ENCODE measurements at places on chromosomes 12 and 14.

DNA sequence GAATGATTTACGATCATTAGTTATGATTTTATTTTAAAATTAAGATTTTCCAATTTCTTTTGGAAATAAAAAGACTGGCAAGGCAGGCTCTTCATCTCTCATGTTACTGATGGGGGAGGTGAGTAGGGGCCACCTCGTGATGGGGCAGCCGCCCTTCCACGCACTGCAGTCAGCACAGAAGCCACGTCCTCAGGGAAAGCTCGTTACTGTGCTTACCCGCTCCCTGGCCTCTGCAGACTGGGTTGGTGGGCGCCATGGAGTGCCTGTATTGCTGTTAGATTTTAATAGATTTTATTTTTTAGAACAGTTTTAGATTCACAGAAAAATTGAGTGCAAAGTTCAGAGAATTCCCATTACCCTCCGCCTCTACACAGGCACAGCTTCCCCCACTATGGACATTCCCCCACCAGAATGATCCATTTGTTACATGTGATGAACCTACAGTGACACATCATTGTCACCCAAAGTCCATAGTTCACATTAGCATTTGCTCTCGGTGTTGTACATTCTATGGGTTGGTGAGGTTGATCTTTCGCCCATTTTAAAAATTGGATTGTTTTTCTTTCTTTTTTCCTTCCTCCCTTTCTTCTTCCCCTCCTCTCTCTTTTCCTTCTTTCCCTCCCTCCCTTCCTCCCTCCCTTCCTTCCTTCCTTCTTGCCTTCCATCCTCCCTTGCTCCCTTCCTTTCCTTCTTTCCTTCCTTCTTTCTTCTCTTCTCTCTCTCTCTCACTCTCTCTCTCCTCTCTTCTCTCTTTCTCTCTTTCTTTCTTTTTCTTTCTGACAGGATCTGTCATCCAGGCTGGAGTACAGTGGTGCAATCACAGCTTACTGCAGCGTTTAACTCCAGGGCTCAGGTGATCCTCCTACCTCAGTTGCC, 30.7 kb downstream of the ADGRD1 start:
- no peak for DNase-seq

DNA sequence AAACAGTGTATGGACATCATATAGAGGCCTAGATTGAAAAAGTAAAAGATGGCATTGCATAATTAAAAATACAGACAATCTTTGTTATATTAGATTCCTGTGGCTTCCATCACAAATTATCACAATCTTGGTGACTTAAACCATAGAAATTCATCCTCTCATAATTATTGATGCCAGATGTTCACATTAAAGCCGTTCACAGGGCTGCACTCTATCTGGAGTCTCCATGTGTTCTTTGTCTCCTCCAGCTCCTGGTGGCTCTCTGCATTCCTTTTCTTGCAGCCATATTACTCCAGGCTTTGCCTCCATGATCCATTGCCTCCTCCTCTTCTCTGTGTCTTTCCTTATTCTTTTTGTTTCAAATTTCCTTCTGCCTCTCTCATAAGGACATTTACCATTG, 875.7 kb upstream of the USP15 start:
- DNase-seq: no peak

DNA sequence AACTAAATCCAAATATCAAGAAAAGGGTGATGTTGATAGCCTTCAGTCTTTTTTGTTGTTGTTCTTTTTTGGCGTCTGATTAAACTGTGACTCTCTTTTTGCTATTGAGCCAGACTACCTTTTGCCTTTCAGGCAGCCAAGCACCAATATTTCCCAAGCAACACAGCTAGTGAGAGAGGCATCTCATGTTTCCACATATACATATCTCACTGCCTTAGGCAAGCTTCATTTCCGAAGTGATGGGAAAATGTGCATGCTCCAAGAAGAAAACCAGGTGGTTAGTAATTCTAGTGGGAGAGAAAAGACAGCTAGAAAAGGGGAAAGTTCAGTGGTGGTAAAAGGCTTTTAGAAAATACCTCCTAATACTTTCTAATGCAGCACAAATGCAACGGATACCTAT, 277.7 kb downstream of the TMTC2 start:
- no peak for DNase-seq

DNA sequence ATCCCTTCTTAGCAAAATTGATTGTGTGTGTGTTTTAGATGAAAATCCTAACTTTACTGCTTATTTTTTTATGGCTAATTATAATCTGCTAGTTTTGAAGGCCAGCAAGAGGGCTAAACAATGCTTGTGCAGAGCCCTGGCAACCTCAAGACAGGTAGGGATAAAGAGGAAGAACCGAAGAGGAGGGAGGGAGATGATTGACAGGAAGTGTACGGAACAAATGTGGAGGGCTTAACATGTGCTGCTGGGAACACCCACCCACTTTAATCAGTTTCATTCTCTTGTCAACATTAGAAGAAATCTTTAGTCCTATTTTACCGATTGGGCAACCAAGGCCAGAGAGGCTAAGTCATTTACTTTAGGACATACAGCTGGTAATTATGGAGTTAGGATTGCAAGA, 1.4 kb upstream of the WSCD2 start:
- DNase-seq: no peak

DNA sequence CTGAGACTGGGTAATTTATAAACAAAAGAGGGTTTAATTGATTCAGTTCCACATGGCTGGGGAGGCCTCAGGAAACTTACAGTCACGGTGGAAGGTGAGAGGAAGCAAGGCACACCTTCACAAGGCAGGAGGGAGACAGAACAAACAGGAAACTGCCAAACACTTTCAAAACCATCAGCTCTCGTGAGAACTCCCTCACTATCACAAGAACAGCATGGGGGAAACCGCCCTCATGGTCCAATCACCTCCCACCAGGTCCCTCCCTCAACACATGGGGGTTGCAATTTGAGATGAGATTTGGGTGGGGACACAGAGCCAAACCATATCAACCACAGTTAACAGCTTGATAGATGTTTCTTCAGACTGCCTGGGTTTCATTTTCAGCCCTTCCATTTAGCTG, 6.2 kb upstream of the GNPNAT1 start:
- no peak for DNase-seq

- DNase-seq: no peak
Observed at GRCh38 chr12:116365114-116365513, 87.6 kb upstream of the MED13L start.

DNA sequence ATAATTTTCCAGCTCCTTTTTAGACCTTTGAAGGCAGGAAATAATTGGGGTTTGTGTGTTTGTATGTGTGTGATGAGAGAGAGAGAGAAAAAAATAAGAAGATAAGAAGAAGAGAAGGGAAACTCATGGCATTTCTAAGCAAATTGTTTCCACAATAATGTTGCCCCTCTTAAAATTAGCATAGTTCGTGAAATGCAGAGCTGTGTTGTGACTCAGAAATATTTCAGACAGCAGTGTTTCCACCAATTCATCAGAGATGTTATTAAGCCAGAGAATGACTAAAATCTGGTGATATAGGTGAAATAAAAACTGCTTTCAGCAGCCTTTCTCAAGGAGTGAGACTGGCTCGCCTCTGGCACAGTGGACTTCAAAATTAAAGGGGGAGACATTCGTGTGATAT, 65.9 kb upstream of the ARHGAP5 start:
- no peak for DNase-seq

DNA sequence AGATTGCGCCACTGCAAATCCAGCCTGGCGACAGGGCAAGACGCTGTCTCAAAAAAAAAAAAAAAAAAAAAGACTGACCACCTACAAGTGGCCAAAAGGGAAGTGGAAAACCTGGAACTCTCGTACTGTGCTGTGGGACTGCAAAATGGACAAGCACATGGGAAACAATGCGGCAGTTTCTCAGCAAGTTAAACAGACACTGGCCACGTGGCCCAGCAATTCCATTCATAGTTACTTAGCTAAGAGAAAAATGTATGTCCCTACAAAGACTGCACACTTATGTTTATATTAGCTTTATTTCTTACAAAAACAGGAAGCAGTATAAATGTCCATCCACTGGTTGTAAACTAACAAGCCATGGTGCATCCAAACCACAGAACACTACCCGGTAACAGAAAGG, 5.6 kb downstream of the CHFR start:
- no peak for DNase-seq

DNA sequence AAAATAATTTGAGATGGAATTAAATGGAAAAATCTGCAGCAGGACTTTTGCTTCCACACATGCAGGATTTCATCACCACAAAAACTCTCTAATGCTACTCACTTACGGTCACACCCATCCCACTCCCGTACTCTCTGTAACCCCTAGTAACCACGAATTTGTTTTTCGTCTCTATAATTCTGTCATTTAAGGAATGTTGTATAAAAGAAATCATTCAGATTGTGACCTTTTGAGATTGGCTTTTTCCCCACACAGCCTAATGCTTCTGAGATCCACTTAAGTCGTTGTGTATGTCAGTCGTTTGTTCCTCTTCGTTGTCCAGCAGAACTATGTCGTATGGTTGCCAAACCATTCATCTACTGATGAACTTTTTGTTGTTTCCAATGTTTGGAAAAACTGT, 19.8 kb upstream of the PZP start:
- DNase-seq: no peak

GRCh38 chr12:122366685-122367475, 55.6 kb downstream of the CLIP1 start:
- no peak for DNase-seq

DNA sequence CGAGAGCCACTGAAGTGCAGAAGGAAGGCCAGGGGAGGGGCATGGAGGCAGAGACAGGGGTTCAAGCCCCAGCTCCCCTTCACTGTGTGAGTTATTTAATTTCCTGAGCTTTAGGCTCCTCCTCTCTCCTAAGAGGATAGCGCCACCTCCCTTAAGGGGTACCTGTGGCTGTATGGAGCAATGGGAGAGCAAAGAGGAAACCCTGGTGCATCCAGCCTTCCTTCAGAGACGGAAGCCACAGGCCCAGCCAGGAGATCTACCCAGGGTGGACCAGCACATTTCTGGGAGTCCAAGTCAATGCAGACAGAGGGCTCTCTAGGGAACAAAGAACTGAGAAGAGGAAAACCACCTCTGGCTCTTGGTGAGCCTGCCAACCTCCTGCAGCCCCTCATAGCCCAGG, 90.3 kb downstream of the ZFP36L1 start:
- no peak for DNase-seq

DNA sequence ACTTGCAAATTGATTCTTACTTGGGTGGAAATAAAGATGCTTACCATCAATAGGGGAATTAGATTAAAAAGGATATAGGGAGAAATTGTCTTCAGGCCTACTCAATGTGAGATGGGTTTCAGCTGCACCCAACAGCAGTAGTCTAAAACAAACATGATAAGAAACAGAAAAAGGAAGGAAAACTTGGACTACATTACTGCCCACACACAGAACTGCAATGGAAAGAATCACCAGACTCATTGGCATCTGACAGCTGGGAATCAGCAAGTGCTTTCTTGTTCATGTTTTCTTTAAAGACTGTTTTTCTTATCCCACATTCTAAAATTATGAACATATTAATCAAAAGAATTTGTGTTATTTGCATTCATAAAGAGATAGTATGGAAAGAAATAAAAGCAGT, 144.2 kb downstream of the LRIG3 start:
- DNase-seq: no peak

DNA sequence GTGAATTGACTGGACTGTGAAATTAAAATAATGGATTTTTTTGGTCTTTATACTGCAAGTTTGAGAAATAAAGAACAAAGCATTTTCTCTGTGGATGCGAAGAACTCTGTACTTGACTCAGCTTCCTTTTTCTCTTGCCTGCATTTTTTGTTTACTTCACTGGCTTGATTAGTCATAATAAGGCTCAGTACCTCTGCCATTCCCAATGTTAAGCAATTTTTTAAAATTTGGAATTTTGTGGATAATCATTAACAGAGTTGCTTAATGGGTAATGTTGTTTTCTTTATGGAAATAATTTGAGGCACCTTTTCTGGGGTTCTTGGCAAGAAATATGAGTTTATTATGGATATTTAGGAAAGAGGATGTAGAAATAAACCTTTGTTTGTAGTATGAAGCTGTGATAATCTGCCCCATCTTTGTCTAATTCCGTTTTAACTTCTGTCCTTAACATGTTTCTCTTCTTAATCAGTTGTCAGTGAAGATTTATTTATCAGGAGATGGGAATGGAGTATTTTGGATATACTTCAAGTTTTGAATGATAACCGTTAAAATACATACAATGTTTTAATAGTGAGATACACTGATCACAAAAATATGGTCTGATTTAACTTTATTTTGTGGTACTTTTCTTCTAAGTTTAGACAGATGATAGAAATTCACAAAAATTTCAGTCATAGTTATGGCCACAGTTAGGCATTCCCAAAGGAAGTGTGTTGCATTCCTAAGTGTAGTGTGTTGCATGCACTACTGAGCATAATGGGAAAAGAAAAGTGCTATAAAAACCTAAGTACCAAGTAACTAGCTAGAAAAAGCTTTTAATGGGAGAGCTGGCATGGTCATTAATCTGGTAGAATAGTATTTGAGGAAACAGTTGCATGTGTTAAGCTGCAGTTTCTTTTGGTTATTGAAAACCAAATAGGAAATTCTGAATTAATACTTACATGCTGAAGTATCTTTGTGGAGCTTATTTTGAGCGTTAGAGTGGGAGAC, 27.7 kb downstream of the WNK1 start:
- DNase-seq: no peak

DNA sequence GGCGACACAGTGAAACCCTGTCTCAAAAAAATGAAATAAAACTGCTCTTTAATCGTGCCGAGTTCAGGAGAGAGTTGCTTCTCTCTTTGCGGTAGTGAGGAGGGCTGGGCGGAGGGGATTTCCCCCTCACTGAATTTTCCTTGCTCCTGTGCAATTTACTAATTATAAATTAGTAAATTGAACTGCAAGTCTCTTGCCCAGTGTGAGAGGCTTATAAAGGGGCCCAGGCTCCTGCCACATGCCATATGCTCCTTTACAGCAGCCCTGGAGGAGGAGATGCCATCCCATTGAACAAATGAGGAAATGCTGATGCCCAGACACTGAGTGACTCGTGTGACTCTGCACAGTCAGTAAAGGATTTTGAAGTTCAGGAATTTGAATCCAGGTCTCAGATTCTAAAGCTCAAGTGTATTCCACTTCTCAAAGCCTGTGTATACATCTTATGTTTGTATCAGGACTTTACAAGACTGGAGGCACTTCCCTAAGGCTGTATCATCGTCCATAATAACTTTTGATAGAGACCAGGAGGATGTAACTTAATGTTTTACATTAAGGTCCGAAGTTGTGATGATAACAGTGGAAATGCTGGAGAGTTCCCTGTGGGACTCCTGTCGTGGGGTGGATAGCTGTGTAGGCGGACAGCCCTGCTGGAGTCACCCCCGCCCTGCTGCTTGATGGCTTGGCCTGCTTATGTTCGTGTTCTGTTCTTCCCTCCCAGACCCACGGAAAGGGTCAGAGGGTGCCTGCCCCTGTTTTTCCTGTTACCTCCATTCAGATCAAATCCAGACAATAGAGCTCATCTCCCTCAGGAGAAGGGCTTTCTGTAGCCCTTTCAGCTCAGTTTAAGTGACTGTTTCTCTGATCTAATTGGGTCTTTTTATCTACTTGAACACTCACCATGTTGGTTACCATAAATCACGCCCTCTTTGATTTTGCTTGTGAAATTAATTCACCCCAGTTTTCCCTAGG, 13.9 kb downstream of the PELI2 start:
- no peak for DNase-seq

All from stimulated activated CD4-positive, alpha-beta T cell treated with anti-CD3 and anti-CD28 coated beads, Interleukin-4, amount 100 ng/mL, for 1 hour (primary cell).